Foreskin fibroblast (primary cell): ENCODE measurements at places on chromosomes 2 and 18.
A peak's percentile ranks its signal among the peaks of the same experiment; 100 is the strongest.

DNA sequence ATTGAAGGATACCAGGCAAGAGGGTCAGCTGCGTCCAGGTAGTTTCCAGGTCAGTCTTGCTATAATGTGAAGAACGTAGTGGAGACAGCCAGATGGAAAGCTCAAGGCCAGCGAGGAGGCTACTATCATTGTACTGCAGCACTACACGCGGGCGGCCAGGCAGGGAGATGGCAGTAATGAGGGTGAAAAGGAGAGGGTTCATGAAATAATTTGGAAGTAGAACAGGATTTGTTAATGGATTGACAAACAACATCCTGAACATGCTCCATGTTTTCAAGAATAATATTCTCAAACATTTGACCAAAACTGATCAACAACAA is 17.1 kb downstream of the SPIRE1 start:
- no peak for DNase-seq

DNA sequence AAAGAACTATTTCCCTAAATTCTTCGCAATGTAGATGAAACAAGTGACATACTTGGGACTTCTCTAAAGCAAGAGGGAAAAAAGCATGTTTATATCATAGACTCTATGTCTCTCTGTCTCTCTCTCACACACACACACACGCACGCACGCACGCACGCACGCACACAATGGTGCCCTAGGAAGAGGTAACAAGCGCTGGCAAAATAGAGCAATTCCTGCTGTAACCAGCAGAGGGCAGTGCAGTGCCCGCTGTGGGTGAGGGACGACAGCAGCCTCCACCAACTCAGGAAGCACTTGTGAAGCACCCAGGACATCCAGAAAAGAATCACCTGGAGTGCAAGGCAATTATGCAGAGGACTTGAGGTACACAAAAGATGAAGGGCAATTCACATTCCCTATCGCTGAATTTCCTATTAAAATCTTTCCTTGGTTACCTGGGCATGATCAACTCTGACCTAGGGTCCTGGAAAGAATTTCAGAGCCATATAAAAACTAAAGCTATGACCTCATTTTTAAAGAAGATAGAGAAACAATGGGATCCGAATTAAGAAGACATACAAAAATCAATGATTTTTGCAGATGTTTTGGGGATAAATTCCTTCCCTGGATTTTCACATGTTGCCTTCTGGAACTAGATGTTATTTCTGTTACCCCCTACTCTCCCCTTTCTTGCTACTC is 166.4 kb downstream of the PDE11A start:
- DNase-seq = peak; percentile 2

- peak; percentile 6 for DNase-seq
These were observed 73.5 kb downstream of the ZCCHC2 start for GRCh38 chr18:62596145-62597005.

DNA sequence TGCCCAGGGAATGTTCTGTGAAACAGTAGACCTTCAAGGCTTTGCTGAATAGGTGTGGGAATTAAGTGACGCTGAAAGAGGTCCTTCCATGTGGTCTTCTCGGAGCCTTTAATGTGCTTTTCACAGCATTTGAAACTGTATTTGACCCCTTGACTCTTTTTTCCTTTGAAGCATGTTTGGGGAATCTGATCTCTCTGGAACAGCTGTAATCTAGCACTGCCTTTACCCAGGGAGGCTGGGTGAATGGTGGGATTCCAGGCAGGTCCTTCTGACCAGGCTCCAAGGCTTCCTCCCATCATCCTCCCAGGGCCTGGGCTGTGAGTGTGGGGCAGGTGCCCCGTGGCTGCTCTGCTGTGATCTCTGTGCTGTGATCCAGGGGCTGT is 4.2 kb downstream of the ZAP70 start:
- no peak for DNase-seq

- peak; percentile 22 for DNase-seq
These were observed 107.7 kb downstream of the HNMT start for GRCh38 chr2:138071720-138072719.

DNA sequence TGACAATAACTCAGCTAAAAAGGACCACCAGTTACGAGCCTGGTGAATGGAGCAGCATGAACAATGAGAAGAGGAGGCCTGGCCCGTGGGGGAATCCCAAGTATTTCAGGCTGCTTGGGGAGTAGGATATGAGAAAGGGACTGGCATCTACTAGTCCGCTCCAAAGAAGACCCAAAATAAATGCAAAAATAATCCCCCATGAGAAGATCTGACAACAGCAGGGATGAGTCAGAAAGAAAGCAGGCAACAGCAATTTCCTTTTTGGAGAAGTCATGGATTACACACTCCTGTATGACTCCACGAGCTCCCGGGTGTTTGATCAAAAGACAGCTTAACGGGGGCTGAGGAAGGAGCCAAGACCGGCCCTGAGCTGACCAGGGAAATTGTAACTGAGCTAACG is 111.4 kb downstream of the SOX11 start:
- DNase-seq = no peak

DNA sequence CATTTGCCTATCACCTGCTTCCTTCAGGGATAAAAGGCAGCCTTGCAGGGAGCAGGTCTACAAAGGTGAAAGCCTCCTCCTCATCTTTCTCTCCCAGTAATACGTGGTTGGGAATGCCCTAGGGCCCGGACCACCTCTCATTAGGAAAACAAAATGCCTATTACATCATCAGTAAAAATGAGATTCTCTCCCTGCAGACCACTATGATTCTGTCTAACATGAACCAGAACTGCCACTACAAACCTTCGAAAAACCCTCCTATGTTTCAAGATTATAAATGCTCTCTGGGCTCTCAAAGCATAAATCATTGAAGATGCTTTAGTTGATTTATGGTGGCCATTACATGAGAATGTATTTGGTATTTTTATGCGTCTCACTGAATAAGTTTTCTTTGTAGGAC is 108.4 kb upstream of the ARL5A start:
- DNase-seq = no peak

DNA sequence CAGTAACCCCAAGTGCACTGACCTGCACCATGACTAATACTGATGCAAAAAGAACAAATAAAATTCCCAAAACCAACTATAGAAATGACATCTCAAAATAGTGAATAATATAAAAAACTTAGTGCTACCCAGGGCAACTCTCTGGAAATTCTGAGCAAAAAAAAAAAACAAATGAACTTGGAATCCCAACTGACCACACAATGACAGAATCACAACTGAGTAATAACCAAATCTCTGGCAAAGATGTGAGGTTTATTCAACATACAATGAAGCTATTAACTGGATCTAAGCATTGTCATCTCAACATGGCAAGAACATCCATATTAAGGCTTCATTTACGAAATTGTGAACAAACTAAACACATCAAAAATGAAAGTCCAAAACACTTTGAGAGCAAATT is 22.7 kb downstream of the EXOC6B start:
- peak; percentile 19 for DNase-seq

GRCh38 chr2:159873258-159873657 is 75.2 kb upstream of the CD302 start:
- no peak for DNase-seq

- DNase-seq = no peak
These were observed 62.7 kb downstream of the PKP4 start for GRCh38 chr2:158519481-158519880.

DNA sequence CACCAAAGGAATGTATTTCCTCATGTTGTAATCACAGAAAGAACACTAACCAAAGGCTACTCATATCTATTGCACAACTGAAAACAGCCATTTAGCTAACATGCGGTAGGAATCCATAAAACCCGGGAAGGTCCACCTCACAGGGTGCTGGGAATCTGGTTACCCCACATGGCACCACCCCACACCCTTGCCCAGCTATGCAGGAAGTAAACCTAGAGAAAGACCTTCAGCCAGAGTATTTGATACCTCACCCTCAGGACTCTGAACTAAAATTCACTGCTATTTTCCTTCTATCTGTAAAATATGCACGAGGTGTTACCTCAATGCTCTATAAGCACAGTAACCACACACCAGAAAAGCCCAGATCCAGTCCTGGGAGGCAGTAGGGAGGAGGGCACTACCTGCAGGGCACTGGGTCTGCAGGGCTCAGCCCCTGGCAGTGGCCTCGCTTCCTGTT is 45.8 kb downstream of the PTPN2 start:
- DNase-seq = peak; percentile 94

DNA sequence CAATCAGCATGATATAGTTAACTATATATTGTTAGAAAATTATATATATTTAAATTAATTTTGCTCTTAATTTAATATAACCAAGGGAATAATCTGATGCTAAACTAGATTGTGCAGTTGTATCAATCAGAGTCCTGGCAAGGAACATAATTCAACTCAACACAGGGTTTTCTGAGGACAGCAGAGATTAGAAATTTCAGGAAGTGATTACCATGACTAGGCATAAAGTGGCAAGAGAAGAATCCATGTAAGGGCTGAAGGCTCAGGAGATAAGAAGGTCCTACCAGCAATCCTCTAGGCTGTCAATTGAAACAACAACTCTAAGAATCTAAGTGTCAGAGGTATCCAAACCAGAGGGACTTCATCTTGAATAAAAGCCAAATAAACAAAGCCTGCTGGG is 807.8 kb downstream of the DSC3 start:
- DNase-seq = no peak

GRCh38 chr2:191926671-191927070 is 79.8 kb upstream of the CAVIN2 start:
- DNase-seq = no peak

DNA sequence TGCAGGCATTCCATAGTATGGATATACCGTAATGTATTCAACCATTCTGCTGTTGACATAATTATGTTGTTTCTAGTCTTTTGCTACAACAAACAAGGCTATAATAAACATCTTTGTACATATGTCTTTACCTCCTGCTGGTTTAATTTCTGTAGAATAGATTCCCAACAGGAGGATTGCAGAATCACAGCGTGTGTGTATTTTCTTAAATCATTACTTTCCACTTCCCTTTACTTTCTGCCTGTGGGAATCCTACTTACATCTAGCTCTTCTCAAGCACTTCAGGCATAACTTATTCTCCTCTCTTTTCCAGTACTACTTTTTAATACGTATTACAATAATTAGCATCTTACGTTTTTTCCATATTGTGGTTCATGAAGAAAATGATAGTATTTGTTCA is 13.0 kb upstream of the RIOK3 start:
- no peak for DNase-seq

DNA sequence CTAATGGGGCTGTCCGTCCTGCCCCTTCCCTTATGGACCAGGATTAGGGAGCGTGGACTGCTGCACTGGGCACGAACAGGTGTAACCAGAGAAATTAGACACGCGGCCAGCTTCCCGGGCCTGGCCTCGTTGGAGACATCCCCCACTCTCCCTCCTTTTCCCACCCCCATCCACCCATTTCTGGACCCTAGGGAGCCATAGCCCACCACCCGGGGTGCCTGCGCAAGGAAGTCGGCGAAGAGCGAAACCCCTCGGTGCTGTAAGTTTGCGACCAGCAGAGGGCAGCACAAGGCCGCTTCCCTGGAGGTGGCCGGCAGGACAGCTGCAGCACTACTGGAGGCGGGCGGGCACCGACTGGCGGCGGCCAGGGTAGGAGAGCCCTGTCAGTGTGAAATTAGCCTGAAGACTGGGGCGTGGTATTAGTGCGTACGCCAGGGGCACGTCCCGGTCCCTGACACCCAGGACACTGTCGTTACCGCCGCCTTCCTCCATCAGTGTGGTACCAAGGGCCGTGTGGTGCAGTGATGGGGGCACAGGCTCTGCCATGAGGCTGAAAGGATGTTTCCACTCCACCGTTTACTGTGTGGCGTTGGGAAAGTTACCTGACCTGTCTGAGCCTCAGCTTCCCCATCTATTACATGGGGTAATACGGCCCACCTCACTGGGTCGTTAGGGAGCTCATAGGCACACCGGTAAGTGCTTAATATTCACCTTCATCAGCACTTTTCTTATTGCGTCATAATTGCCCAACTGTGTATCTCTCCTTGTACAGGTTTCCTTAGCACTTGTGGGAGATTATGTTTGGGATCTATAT is 36.0 kb upstream of the CD207 start:
- DNase-seq = peak; percentile 91

DNA sequence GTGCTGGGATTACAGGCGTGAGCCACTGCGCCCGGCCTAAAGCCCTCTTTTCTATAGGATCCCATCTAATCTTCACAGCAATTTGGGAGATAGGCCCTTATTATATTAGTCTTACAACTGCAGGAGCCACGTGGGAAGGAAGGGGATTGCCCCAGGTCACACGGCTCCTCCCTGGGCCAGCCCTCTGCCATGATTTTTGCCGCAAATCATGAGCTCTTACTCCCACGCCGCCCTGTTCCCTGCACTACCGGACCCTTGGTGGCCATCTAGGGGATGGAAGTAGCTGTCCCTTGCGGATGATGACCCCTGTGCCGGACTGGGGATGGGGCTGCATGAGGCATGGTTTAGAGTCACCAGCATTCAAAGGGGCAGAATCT is 28.4 kb upstream of the PTMA start:
- DNase-seq = no peak

- DNase-seq = no peak
These were observed 199.6 kb downstream of the EIPR1 start for GRCh38 chr2:3177891-3178577.

DNA sequence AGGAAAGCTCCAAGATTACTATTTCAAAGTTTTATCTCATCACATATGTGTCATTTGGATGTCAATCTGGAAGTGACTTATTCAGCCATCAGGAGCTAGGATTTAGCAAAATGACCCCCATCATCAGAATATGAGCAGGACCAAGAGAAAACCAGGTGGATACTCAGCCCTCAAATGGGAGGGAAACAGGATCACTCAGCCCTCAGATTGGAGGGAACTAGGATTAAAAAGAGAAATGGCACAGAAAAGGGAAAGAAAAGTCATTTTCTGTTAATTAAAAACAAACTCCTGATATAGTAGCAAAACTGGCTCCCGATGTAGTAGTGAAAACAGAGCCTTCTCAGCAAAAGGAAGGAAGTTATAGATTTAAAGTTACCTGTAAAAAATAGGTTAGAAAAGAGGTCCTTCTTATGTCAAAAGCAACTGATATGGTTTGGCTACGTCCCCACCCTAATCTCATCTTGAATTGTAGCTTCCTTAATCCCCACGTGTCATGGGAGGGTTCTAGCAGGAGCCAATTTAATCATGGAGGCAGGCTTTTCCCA is 69.0 kb upstream of the MYCN start:
- no peak for DNase-seq

DNA sequence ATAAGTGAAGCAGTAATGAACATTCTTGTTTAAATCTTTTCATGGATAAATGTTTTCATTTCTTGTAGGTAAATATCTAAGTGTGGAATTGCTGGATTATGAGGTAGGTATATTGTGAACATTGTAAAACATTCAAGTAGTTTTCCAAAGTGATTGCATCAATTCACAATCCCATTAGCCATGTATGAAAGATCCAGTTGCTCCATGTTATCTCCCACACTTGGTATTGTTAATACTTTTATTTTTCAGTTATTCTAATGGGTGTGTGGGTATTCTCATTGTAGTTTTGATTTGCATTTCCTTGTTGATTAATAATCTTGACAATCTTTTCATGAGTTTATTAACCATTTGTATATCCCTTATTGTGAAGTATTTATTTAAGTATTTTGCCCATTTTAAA is 50.3 kb downstream of the MAIP1 start:
- no peak for DNase-seq
